ENCODE measurements at places on chromosomes 6 and 20.

GRCh38 chr6:79307321-79308036 lies 73.0 kb upstream of the HMGN3 start:
- DNase-seq: no peak

GRCh38 chr6:159615918-159616317 lies 77.1 kb downstream of the SOD2 start:
- no peak for DNase-seq

GRCh38 chr20:57122536-57123489 lies 143.6 kb downstream of the BMP7 start:
- no peak for DNase-seq

DNA sequence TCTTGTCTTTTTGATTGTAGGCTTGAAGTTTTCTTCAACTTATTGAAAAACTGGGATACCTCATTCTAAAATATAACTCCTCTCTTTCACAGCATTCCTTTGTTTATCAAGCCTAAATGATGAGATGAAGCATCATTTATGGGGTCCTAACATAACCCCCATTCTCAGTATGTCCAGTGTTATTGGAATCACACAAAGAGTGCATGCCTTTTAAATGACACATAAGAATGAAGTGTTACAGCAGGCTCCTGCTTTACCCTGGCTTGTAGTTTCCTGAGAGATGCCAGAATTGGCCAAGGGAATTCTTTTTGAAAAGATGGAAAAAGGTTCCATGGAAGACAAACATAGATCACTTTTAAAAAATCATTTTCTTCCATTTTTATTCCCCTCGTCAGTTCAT lies 502.4 kb downstream of the BCKDHB start:
- no peak for DNase-seq

DNA sequence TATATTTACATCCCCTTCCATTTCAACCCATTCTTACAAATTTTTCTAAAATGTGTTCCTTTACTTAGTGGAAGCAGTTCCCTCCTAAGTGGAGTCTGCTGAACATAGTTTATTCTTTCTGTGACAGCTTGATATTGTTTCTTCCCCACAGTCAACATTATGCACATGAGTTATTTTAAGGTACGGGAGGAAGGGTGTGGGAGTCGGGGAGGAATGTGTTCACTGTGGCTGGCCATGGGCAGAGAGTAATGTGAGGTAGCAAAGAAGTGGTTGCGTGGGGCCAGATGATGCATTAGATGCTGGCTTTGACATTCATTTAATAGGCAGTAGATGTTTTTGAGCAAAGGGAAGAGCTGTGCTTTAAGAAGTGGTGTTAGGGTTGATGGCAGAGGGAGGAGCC lies 98.5 kb downstream of the ARMC2 start:
- peak; percentile 19 for DNase-seq

DNA sequence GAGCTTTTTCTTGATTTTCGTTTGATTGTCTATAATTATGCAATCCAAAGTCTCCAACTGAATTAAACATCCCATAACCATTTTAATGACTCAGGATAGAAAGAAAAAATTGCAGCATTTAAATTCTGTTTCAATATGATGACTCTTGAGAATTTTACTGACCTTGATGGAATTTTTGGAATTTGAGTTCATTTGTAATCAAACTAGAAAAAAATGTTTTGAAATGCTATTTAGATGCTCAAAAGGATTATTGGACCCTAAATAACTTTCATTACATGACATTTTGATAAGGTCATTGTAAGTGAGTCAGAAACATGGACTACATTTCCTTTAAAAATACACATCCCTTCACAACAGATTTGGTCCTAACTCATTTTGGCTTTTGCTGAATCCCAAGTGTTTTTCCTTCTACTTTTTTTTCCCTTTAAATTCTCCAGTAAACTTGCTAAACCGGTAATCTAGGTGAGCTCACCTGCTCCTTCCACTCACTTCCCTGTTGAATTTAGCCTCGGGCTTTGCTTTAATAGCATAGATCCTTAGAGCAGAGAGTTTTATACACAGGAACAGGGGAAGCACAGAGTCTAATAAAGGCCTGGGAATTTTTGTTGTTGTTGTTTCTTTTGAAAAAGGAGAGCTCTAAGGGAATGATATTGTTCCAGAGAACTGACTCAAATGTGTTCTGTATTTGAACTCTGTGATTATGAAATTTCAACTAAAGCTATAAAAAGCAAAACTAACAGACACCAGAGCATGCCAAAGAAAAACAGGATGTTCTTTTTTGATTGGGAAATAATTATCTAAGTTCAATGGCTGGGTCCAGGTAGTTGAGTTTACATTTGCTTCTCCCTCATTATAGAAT lies 1088.2 kb upstream of the CITED2 start:
- DNase-seq: peak; percentile 18

GRCh38 chr6:89411145-89412070 lies 665 bp downstream of the RRAGD start:
- peak; percentile 69 for DNase-seq

DNA sequence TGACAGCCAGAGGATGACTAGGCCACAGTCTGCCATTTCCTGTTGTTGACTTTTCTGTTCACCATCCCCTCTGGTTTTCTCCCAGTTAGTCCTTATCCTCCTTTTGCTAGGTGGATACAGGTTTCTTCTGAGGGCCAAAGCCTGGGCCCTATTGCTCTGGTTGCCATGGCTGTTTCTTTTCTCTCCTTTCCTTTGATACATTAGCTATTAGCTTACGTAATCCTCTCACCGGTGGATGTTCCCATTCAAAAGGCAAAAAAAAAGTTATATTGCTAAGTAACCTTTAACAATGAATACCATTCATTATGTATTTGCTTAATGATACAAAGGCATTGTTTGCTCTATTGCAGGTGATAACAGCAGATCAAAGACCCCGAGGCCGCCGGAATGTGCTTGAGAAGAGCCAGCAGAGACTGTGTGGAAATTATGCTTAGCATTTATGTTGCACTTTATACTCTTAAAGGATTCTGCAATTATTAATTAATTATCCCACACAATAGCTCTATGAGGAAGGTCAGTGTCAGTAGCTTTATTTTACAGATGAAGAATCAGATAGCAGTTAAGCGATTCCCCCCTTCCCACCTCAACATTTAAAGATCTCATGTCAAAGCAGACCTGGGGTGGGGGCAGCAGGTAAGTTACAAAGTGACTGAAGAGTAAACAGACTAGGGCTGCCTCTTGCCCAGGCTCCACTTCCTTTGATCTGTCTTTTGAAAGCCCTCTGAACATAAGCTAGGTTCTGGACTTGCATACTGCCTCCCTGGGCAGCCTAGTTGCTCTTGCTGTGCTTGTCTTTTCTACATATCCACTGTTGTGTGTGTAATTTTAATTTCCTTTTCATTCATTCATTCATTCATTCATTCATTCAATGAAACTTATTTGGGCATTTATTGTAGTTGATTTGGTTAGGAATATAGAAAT lies 14.5 kb upstream of the TFB1M start:
- DNase-seq: no peak

GRCh38 chr6:163750431-163751031 lies 336.0 kb downstream of the QKI start:
- peak; percentile 20 for DNase-seq

DNA sequence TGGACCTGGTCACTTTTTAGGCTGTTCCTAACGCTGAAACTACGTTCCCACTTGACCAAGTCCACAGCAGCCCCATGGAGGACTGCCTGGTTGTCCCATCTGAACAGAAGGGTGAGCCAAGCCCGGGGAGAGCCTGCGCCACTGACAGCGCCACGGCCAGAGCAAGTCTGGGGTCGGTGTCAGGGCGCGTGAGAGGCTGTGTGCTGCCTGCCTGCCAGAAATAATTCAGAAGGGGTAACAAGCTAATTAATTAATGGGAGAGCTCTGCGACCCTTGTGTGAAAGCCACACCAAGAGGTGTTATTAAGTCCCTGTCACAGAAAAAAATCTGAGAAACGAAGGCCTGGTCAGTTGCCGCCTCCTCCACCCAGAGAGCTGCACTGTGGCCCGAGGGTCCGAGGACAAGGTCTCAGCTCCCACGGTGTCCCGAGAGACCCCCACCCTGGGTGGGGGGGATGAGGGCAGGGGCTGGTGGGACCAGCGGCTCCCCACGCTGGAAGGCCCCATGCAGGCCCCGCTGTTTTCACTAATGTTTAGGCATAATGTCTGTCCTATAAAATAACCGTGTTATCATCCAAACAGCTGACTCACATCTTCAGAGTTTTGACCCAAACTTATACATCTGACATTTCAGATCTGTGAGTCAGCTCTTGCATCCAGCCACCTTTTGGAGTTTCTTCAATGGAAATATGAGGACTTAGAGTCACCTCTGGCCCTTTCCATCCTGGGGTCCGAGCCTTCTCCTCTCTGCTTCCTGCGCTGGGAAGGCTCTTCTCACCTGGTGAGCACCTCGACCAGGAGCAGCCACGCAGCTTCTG lies 58.5 kb downstream of the DLL1 start:
- no peak for DNase-seq

GRCh38 chr6:113271437-113271836 lies 585.7 kb upstream of the MARCKS start:
- DNase-seq: no peak

- DNase-seq: no peak
Measured at GRCh38 chr6:33936886-33937285, 133.1 kb upstream of the MLN start.

- no peak for DNase-seq
Measured at GRCh38 chr6:124494956-124495664, 467.1 kb upstream of the RNF217 start.
